Kidney (tissue), 22 donors: ENCODE measurements at places on chromosomes 4 and X. TPM values are rescaled to one million over a fixed set of nuclear protein-coding genes. Genes with fewer than 3 reads are reported as not detected.
A peak's percentile ranks its signal among the peaks of the same experiment; 100 is the strongest.

DNA sequence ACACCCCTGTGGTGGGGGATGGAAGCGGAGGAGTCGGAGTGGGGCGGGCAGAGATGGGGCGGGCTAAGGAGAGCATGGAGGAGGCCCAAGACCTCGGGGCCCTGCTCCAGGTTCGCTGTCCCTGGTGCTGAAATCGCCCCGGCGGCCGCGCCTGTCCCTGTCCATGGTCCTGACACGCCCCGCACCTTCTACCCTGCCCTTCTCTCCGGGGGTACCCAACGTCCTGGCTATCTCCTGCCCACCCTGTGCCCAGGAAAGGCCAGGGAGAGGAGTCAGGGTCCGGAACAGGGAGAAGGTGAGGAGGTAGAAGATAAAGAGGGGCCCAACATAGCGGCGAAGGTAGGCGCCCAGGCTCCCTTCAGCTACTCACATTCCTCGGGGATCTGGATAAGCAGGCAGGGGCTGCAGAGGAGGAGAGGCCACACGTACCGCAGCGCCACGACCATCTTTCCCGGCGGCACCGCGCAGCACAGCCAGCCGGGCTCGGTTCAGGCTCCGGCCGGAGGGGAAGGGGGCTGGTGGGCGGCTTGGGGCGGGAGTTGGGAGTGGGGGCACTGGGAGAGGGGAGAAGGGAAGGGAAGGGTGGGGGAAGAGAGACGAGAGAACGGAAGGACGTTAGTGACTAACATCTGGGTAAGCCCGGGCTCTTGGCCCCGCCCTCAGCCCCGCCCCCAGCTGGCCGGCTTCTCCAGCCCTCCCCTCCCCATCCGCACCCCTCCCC is 10.4 kb downstream of the L1CAM start:
- peak; percentile 64 for DNase-seq

DNA sequence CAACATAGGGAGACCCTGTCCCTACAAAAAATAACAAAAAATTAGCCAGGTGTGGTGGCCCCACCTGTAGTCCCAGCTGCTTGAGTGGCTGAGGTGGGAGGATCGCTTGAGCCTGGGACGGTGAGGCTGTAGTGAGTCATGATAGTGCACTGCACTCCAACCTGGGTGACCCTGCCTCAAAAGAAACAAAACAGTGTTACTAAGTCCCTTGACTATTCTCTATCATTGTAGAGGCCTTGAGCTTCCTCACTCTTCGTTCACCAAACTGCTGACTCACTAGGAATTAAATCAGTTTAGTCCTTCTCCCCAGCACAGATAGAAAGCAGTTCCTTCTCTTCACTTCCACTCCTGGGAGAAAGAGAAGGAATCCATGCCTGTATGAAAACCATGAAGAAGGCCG is 14.5 kb downstream of the CDS1 start:
- DNase-seq, result no peak

Gene PLP1
- 1.1 TPM for polyA plus RNA-seq

- no peak for DNase-seq
These were observed 309.9 kb downstream of the NKX6-1 start for GRCh38 chr4:84189144-84189543.

- peak; percentile 54 for DNase-seq
These were observed 358.9 kb downstream of the FBXO8 start for GRCh38 chr4:173924561-173924960.

GRCh38 chrX:115409551-115409950 is 120.0 kb downstream of the LUZP4 start:
- DNase-seq, result no peak

Gene LARP7
- 37.3 TPM for polyA plus RNA-seq

Gene ESX1
- polyA plus RNA-seq, result not detected

Gene TMSB15B
- polyA plus RNA-seq, result 1.7 TPM

DNA sequence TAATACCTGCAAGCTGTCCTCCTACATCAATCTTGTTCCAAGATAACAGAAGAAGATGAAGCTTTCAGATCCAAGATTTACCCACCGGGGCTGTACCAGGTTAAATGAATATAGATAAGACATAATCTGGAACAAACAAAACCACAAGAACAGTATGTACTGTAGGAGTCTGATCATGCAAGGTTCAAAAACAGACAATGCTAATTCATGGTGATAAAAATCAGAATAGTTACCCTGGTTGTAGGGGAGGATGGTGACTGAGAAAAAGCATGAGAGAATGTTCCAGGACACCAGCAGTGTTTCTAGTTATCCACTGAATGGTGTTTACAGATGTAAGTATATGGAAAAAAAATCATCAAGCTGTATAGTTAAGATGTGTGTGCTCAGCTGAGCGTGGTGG is 211.6 kb upstream of the TBL1X start:
- no peak for DNase-seq

GRCh38 chr4:103012551-103012950 is 7.0 kb downstream of the SLC9B1 start:
- DNase-seq, result no peak

Gene RBMXL3
- polyA plus RNA-seq, result not detected

DNA sequence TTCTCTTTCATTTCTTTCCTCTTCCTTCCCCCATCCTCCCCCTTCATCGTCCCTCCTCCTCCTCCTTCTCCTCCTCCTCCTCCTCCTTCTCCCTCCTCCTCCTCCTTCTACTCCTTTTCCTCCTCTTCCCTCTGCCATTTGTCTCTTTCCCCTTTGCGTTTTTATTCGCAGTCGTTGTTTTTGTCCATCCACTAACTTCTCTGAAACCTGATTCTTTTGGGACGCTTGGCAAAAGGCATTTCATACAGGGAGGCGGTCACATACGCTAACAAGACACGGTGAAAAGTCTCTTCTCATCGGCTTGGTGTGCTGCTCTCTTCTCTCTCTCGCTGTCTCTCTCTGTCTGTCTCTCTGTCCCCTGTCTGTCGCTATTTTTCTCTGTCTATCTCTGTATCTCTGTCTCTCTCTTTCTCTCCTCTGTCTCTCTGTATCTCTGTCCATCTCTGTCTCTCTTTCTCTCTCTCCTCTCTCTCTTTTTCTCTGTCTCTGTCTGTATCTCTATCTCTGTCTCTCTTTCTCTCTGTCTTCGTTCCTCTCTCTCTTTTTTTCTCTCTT is 5.4 kb upstream of the SHOX start:
- no peak for DNase-seq

- DNase-seq, result no peak
These were observed 47.3 kb upstream of the C1GALT1C1 start for GRCh38 chrX:120677004-120677652.

Gene SULT1E1
- 0.28 TPM for polyA plus RNA-seq
